Mesothelial cell of epicardium (in vitro differentiated cells): ENCODE measurements at places on chromosomes 5 and 9. TPM values are rescaled to one million over a fixed set of nuclear protein-coding genes. Genes with fewer than 3 reads are reported as not detected.

The FOXD4 gene
- 0.35 to 0.67 TPM (median 0.38 TPM) in 3 replicates for total RNA-seq

The ABCA1 gene
- 35.3 to 39.9 TPM (median 37.3 TPM) in 3 replicates for total RNA-seq

The SWI5 gene
- 24.1 to 26.0 TPM (median 24.3 TPM) in 3 replicates for total RNA-seq

The PCDHA1 gene
- total RNA-seq = not detected in 3 replicates

- peak; percentile 34 for DNase-seq
Measured at GRCh38 chr9:90891308-90892040, 89.9 kb downstream of the SYK start.

DNA sequence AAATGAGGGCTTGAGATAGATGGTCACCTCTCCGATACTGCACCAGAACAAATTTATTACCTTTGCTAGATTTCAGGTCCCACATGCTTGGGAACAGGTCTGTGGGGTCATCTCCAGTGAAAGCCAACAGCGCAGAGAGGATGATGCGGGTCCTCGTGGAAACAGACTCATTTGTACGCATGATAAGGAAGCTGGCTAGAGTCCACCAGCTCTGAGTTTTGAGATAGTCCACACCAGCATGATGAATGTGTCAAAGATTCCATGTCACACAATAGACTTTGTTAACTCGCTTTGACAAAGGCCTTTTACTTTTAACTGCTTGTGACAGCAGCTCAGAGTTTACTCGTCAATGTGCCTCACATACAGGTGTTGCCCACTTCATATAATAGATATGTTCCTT is 105.4 kb upstream of the TBCA start:
- DNase-seq = no peak

GRCh38 chr5:149631506-149631905 is 50.2 kb downstream of the ARHGEF37 start:
- no peak for DNase-seq

DNA sequence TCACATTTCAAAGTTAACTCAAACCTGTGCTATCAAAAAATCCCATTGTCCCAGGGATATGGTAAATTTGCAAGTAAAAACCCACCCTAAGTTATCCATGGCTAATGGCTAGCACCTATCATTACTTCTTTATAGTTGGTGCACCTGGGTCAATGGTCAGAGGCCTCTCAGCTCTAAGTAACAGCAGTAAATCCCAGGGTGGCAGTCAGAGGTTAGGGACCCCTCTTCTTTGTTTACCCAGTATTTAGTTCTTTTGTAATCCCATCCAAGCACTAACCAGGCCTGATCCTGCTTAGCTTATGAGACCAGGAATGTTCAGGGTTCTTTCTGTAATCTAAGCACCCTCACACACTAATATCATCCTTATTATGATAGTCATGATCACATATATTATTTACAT is 52.1 kb upstream of the WWC1 start:
- no peak for DNase-seq

GRCh38 chr5:159819591-159820411 is 96.5 kb upstream of the ADRA1B start:
- no peak for DNase-seq
